ENCODE measurements at places on chromosomes 4 and X.

- DNase-seq: no peak
Observed at GRCh38 chr4:48774760-48775710, 5.0 kb downstream of the FRYL start.

GRCh38 chr4:3122081-3122563 lies 47.6 kb downstream of the HTT start:
- no peak for DNase-seq

- DNase-seq: no peak
Observed at GRCh38 chr4:181319629-181320028, 923.6 kb upstream of the TENM3 start.

DNA sequence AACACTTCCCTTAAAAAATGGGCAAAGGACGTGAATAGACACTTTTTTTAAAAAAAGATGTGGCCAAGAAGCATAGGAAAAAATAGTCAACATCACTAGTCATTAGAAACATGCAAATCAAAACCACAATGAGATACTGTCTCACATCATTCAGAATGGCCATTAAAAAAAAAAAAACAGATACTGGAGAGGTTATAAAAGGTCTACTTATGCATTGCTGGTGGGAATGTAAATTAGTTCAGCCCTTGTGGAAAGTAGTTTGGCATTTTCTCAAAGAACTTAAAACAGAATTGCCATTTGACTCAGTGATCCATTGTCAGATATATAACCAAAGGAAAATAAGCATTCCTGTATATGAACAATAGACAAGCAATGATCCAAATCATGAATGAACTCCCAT lies 352.8 kb upstream of the EPHA5 start:
- no peak for DNase-seq

DNA sequence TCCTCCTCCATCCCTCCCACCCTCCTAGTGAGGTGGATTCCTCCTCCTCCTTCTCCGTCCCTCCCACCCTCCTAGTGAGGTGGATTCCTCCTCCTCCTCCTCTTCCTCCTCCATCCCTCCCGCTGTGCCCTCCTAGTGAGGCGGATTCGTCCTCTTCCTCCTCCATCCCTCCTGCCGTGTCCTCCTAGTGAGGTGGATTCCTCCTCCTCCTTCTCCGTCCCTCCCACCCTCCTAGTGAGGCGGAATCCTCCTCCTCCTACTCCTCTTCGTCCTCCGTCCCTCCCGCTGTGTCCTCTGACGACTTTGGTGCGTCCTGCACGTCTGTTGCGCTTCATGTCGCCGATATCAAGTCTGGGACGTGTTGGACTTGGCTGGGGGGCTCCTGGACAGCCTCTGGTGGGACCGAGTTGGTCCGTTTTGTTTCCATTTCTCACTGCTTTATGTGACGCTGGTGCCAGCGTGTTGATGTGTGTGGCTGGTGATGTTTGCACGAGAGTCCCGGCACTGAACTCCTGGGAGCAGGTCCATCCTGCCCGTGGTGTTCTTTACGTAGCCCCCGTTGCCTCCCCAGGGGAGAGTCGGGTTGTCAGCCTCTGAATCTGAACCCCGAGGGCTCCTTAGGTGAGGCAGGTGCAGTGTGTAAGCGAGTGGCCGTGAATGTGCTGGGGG lies 5.4 kb downstream of the AKAP17A start:
- DNase-seq: no peak

- no peak for DNase-seq
Observed at GRCh38 chr4:41913509-41913908, 21.7 kb upstream of the TMEM33 start.

- no peak for DNase-seq
Observed at GRCh38 chrX:70039758-70040157, 10.0 kb downstream of the AWAT2 start.

GRCh38 chrX:153688911-153689590 lies 1.3 kb downstream of the SLC6A8 start:
- no peak for DNase-seq

DNA sequence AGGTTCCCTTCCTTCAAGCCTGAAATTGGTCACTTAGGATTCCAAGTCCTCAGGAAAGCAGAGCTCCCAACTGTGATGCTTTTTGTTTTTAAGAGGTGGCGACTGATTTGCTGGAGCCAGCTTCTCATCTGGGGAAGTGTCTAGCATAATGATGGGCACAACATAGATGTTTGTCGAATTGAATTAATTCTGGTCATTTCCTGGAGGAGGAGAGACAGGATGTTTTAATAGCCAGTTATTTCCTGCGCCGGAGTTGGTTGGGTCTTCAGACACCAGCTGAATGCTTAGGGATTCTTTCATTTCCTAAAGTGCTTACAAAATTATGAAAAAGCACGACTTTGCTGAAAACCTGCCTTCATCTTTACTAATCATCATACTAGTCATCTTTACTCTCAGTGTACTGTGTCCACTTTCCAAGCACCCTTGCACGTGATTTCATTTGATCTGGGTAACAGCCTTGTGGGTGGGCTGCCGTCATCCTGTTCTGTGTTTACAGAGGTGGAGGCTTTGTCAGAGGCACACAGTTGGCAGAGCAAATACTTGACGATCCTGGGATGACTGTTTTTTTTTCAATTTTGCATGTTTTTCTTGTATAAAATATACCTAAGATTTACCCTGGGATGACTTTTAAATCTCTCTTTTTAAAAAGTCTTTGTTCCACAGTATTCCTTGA lies 49.5 kb downstream of the RGS12 start:
- DNase-seq: no peak

DNA sequence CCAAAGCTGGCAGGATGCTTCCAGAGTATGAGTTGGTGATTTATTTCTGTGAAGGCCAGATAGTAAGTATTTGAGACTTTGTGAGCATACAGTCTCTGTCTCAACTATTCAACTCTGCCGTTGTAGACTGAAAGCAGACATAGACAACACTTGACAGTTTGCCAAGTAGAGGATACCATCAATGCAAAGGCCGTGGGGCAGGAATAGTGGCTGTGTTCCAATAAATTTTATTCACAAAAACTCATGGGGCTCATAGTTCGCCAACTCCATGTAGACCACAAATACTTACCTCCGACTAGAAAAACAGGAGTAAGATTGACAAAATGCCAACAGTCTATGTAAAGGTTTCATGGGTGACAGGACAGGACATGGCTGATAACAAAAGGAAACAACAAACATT lies 3.7 kb upstream of the PIR start:
- DNase-seq: no peak

GRCh38 chr4:36206012-36206411 lies 38.3 kb downstream of the ARAP2 start:
- DNase-seq: no peak

DNA sequence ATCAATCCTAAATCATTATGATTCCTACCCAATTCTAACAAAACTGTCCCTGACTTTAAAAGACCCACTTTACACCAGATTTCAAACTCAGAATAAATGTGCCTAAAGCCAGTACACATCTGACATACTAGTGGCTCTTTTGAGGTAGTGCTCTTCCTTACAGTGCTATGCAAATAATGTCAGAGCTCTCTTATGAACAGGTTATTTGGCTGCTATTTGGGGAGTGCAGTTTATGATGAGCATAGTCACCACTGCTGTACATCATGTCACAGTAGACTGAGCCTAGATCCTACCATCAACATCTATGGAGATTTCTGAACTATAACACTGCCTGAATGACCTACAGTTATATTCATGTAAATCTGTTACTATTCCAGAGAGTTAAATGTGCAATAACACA lies 50.4 kb upstream of the PAGE5 start:
- no peak for DNase-seq

- DNase-seq: no peak
Observed at GRCh38 chrX:119685225-119686066, 7.5 kb downstream of the SEPTIN6 start.

GRCh38 chr4:151933122-151933827 lies 172.5 kb upstream of the GATB start:
- DNase-seq: no peak

DNA sequence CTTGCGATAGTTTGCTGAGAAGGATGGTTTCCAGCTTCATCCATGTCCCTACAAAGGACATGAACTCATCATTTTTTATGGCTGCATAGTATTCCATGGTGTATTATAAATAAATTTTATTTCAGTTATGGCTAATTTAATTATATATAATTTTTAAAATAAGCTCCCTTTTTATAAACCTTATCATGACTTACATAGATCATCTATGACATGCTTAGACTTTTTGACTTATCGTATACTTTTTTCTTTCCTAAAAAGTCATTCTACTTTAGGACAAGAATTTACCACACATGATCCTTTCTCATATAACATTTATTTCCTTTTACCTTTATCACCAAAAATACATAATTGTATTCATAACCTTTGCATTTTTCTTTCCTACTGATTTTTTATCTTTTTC lies 376.5 kb downstream of the CCSER1 start:
- no peak for DNase-seq

- no peak for DNase-seq
Observed at GRCh38 chrX:1386338-1387127, 5.4 kb downstream of the SLC25A6 start.

DNA sequence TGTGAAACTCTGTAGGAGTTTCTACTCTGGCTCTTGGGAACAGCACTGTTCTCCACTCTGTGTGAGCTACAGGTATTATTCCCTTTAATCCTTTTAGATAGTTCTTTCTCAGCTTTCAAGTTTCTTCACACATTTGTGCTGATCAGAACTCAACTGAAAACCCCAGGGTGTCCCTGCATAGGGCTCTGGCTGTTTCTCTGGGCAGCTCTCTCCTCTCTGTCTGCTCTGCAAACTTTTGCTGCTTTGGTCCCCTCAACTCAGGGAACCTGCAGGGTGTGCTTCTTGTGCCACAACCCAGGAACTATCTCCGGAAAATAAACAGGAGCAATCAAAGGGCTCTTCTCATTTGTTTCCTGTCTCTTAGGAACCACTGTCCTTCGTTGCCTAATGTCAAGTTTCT lies 196.6 kb upstream of the GABRA2 start:
- no peak for DNase-seq

DNA sequence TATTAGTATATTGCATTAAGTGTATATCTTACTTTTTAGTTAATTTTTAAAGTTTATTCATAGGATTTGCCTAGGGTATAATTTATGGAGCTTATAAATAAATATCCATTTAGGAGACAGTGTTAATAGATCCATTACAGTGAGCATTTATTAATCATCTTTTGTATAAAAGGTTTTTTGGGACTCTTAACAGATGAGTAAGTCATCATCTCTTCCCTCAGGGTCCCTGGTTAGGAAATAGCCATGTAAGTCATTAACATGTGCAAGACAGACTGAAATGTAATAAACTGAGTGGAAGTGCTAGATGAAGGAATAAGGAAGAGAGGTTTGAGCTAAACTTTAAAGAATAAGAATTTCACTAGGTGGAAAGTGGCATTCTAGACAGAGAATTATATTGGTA lies 69.2 kb downstream of the PAQR3 start:
- DNase-seq: no peak

GRCh38 chrX:24235084-24235710 lies 78.7 kb downstream of the SUPT20HL2 start:
- DNase-seq: no peak

GRCh38 chr4:129394635-129395034 lies 298.7 kb downstream of the C4orf33 start:
- DNase-seq: no peak

DNA sequence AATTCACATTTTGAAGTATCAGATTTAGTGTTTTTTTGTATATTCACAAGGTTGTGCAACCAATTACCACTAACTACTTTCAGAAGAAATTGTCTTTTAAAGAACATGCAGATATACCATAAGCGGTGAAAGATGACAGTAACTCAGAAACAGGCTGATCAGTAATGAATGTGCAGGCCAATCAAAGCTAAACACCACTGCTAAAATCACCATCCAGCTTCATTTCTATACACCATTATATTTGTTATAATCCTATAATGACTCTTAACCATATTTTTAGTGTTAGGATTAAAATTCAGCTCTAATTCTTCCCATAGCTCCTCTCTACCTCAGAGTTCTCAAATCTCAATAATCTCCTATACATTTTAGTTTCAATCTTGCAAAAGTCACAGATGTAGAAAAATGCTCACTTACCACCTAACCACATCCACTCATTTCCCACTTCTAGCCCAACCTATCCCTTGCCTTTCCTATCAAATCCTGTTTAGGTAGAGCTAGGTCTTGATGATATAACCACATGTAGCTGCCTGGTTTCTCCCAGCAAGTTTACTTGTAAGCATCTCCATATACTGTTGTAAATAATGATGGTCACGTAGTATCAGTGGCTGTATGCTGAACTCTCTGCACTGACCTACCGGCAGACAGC lies 16.6 kb downstream of the COQ2 start:
- no peak for DNase-seq

DNA sequence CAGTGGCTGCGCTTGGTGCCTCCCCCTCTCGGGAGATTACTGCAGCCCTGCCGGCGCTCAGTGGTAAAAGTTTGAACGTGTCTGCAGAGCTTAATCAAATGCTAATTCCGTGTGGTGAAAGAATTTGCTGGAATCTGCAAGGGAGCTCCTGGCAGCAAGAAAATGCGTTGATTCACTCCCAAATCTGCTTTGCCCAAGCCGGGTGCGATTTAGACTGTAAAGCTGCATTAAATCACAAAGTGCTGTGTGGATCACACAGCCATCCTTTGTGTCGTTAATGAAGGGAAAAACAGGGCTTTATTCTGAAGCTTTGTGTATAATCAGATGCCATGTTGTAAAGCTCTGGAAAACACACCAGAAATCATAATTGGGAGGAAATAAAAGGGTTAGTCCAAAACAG lies 444.1 kb downstream of the BCOR start:
- DNase-seq: no peak

- DNase-seq: peak; percentile 55
Observed at GRCh38 chrX:130086447-130087206, 23.7 kb downstream of the ELF4 start.

- DNase-seq: no peak
Observed at GRCh38 chr4:166657261-166657660, 577.0 kb downstream of the SPOCK3 start.

DNA sequence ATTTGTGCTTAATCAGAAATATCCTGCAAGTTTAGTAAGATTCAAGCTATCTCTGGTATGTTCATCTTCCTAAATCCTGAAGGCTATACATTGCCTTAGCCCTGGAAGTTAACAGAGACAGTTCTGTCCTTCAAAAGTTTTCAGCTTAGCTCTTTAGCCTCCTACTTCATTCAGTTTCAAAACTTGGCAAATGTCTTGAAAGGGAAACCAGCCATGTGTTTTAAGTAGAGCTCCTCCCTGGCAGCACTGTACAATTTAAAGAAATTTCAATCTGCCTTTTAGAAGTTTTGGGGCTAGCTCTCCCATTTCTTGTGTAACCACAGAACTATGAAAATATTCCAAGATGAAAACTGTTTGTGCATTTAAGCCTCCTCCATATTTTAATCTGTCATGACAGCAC lies 47.0 kb downstream of the FANCB start:
- DNase-seq: no peak

GRCh38 chr4:145716200-145716599 lies 36.3 kb downstream of the C4orf51 start:
- DNase-seq: no peak
